Lung microvascular endothelial cell (primary cell): ENCODE measurements at places on chromosomes 3 and 15. TPM values are rescaled to one million over a fixed set of nuclear protein-coding genes. Genes with fewer than 3 reads are reported as not detected.

The HDC gene
- total RNA-seq: not detected in 2 replicates

The LARP6 gene
- total RNA-seq: 7.1 and 11.8 TPM in 2 replicates

The EFHB gene
- under 0.01 and 0.20 TPM in 2 replicates for total RNA-seq

The MORC1 gene
- total RNA-seq: not detected in 2 replicates

The CLDND1 gene
- 76.7 and 141 TPM in 2 replicates for total RNA-seq

The SYNM gene
- total RNA-seq: 43.4 and 62.7 TPM in 2 replicates

The RGMA gene
- 0.20 and 0.22 TPM in 2 replicates for total RNA-seq

The NANOGP8 gene
- total RNA-seq: not detected in 2 replicates

The GPR176 gene
- total RNA-seq: 2.4 and 14.4 TPM in 2 replicates

The GOLGA8M gene
- 0.22 and 0.60 TPM in 2 replicates for total RNA-seq

The UBA7 gene
- total RNA-seq: 23.3 and 23.4 TPM in 2 replicates

The SPINT1 gene
- 0.40 and 0.65 TPM in 2 replicates for total RNA-seq

The SKOR1 gene
- total RNA-seq: under 0.01 TPM in 2 replicates

The OR5K2 gene
- total RNA-seq: not detected in 2 replicates

The ACAN gene
- total RNA-seq: not detected in 2 replicates

The TM6SF1 gene
- total RNA-seq: 30.9 and 51.6 TPM in 2 replicates

The CEMIP gene
- total RNA-seq: under 0.01 and 0.22 TPM in 2 replicates

The SAMD7 gene
- total RNA-seq: not detected in 2 replicates

The MESP1 gene
- total RNA-seq: under 0.01 and 0.22 TPM in 2 replicates

The CLDN16 gene
- not detected in 2 replicates for total RNA-seq
